ENCODE measurements at places on chromosomes 5 and 9.

DNA sequence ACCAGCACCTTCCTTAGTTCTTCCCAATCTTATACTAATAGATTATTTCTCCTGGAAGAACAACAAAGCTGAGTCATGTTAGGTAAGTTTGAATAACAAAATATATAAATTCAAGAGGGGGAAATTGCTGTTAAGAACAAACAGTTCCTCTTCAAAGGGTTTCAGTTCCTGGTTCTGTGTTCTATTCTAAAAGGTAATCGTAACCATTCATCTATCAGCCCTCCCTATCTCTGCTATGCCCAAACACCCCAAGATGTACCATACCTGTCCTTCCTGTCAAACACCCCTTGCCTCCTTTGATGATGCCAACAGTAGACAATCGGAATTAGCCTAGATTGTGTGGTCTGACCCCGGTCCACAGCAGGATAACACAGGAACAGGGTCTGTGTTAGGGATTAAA lies 4.2 kb upstream of the RNF180 start:
- DNase-seq: no peak

DNA sequence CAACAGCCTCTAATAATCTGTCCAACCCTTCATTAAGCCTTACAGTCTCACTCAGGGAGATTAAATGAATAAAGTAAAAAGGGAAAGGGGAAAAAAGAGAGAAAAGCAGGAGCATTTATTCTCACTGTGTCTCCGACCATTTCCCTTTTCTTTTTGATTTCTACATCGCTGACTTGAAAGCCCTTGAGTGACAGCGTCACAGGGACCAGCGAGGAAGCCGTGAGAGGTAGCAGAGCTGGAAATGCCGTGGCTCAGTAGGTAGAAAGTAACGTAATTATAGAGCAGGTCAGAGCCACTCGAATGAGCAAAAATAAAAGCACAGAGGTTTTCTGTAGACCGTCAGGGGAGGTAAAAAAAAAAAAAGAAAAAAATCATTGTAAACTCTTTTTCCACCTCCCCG lies 52.4 kb downstream of the ASS1 start:
- no peak for DNase-seq

GRCh38 chr9:95876595-95876994 lies 1.1 kb downstream of the ERCC6L2 start:
- DNase-seq: no peak

- DNase-seq: no peak
Observed at GRCh38 chr9:115988701-115989100, 164.9 kb upstream of the PAPPA start.

DNA sequence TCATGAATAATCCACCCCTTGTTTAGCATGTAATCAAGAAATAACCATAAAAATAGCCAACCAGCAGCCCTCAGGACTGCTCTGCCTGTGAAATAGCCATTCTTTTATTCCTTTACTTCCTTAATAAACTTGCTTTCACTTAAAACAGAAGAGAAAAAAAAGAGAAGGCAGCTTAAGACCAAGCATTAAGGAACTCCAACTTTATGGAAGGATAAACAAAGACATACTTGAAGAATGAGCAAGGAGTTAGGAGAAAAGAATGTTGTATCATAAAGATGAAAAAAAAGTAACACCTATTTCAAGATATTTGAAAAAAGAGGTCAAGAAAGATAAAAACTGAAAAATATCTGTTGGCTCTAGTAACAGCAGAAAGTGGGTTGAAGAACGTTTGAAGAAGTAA lies 107.6 kb downstream of the RNF180 start:
- no peak for DNase-seq

DNA sequence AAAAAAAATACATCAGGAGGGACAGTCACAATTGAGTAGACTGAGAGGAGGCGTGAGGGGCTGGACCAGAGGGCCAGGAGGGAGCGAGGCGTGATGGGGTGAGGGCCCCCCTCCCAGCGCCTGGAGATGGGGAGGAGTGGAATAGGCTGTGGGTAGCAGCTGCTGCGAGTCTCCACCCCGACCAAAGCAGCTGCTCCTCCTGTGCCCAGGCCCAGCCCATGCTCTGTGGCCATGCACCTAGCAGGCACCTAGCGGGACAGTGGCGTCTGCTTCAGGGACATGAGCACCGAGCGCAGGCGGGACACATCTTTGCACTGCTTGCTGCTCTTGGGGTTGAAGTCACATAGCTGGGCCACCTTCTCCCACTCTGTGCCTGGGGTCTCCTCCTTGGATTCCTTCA lies 4.0 kb downstream of the HIGD2A start:
- DNase-seq: no peak

DNA sequence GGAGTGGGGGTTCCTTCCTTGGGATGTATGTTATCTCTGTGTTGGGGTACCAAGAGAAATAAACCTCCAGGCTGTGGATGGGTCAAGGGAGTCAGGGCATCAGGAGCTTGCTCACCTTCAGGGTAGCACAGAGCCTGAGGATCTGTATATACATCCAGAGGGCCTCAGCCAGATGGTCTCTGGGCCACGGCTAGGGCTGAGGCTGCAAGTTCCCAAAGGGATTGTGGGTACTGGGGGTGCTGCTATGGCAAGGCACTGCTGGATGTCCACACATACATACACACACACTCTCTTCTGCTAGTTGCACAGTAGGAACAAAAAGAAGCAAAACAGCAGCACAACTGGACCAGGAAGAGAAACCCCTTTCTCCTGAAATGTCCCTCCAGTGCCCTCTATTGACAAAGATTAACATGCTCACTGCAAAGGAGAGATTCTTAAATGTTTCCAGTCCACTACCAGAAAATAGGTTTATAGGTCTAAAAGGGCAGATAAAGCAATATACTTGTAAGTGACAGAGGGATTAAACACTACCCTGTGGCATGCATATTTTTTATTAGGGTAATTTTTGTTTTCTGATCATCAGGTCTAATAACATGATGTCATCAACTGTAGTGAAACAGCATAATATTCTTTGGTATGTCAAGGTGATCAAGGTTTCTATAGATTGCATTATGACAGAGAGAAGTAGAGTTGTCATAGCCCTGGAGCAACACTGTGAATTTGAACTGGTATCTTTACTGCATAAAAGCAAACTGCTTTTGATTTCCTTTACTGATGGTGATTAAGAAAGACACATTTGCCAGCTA lies 56.3 kb upstream of the KCNN2 start:
- DNase-seq: no peak

- DNase-seq: no peak
Observed at GRCh38 chr9:69923972-69924371, 103.4 kb downstream of the CFAP95 start.

DNA sequence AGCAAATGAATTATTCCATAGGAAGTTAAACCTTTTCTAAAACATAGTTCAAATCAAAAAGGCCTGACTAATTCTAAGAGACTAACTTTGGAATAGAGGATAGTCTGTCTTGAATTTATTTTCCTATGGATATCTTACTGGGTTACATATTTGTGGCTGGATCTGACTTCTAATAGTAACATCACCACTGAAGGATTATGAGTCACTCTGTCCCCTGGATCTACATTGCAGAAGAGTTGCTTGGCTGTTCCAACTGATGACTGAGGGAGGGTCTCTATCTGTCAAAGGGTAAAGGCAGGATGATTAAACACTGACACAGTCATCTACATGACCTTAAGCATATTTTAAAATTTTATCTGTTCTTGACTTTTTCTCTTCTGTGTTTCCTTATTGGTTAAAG lies 119.6 kb upstream of the FST start:
- no peak for DNase-seq

GRCh38 chr9:84154320-84154719 lies 173.7 kb downstream of the RMI1 start:
- DNase-seq: no peak

DNA sequence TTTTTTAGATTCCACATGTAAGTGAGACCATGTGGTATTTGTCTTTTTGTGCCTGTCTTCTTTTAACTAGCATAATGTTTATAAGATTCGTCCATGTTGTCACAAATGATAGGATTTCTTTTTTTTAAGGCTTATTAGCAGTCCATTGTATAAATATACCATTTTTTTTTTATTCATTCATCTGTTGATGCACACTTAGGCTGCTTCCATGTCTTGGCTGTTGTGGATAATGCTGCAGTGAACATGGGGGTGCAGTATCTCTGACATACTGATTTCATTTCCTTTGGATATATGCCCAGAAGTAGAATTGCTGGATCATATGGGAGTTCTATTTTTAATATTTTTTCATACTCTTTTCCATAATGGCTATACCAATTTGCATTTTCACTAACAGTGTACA lies 48.7 kb downstream of the KIAA1958 start:
- DNase-seq: no peak

DNA sequence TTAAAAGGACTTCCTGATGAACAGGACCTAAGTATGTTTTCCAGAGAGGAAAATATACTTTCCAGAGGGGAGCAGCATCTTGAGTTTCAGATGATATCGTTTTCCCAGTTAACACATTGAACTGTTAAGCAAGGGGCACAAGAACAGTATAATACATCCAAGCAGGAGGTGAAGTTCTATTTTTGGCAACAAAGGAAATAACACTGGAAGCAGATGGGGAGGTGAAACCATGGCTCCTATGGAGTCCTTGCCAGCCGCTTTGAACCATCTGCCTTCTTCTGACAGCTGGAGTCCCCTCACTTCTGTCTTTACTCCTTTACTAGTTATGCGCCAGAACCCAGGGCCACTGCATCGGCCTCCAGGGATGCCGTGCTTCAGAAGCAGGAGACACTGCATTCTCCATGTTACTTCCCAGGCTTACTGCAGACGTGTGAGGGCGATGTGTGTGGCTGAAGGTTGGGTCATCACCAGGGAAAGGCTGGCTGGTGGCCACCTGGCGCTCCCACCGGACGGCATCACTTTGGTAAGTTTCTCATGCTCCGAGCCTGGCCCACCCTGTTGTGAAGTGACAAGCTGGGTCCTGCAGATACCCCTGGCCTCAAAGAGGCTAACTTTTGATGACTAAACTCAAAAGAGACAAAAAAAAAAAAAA lies 77.8 kb downstream of the TTLL11 start:
- no peak for DNase-seq

- no peak for DNase-seq
Observed at GRCh38 chr9:33125871-33126823, 41.0 kb downstream of the B4GALT1 start.

- peak; percentile 38 for DNase-seq
Observed at GRCh38 chr9:78031444-78031892, at the start of gene GNAQ. GNAQ (minus strand) TSS chr9:78031811; CDS start chr9:78031235, 576 bp downstream.

GRCh38 chr5:83368835-83369234 lies 102.7 kb upstream of the VCAN start:
- DNase-seq: no peak

Data from activated gamma-delta T cell treated with Interleukin-2 at 50 U/mL for 16 hours (primary cell).